Fibroblast of lung (primary cell): ENCODE measurements at places on chromosomes 5 and 9.

- DNase-seq: no peak
Measured at GRCh38 chr5:67292201-67292940, 95.8 kb upstream of the CD180 start.

DNA sequence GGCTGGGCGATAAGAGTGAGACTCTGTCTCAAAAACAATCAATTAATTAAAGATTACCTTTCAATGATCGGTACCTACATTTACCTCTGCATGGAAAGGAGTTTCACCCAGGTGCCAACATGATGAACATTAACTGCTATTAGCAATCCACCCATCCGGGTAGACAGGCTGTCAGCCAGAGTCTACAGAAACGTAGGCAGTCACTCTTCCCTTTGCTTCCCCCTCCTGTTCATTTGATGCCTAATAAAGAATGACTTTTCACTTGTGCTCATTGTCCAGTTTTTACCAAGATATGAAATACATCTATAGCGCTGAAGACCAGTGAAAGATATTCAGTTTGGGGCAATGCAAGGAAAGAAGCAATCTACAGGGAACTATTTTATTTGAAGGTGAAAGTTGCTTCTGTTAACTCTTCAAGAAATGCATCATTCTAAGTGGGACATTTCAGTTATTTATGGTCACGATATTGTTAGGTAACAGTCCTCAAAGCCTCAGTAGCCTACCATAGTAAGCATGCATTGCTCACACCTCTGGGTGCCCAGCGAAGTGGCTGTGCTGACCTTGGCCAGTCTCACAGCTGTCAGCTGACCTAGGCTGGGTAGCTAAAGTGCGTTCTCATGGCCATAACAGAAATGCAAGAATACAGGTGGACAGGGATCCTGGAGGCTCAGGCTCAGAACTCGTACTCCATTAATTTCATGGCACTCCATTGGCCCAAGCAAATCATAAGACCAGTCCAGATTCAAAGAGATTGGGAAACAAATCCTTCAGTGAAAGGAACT lies 87.2 kb upstream of the DMRT1 start:
- DNase-seq: no peak

GRCh38 chr9:120403543-120403856 lies 176.5 kb downstream of the CDK5RAP2 start:
- DNase-seq: no peak

DNA sequence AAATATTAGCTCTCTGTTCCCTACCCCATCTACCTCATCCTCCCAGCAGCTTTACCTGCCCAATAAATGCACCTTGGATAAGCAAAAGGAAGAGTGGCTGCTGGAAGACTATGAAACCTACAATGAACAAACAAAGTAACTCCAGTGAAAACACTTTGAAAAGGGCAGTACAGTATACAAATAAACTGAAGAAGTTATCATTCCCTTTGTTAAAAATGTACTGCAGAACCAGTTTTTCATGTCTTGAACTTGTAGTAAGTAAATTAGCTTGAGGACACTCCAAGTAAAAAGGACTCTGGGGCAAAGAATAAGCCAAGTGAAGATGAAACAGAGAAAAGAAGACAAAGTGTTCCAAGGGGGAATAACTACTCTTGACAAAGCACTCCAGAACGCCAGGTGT lies 457.1 kb downstream of the DTWD2 start:
- no peak for DNase-seq

GRCh38 chr9:136564379-136564988 lies 18.6 kb upstream of the NOTCH1 start:
- peak; percentile 76 for DNase-seq

- peak; percentile 82 for DNase-seq
Measured at GRCh38 chr5:67577424-67577823, 380.8 kb upstream of the CD180 start.

- peak; percentile 35 for DNase-seq
Measured at GRCh38 chr9:4678679-4679267, 596 bp upstream of the CDC37L1 start.

DNA sequence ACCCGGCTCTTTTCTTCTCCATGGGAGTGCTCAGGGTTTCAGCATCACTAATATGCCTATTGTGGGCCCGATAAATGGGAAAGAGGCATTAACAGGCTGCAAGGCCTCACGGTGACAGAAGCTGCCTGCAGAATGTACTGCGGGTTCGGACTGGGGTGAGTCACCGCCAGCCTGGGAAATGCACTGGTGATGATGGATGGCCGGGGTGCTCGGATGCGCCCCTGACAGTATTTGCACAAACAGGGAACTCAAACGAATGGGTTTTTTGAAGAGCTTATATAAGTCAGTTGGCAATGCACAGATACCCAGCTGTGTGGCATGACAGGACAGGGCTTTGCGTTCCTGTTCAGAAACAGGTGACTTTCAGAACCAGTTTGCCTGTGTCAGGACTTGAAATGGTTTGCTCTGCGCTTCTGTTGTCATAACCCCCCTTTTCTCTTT lies 42.0 kb upstream of the PITX1 start:
- DNase-seq: peak; percentile 42

DNA sequence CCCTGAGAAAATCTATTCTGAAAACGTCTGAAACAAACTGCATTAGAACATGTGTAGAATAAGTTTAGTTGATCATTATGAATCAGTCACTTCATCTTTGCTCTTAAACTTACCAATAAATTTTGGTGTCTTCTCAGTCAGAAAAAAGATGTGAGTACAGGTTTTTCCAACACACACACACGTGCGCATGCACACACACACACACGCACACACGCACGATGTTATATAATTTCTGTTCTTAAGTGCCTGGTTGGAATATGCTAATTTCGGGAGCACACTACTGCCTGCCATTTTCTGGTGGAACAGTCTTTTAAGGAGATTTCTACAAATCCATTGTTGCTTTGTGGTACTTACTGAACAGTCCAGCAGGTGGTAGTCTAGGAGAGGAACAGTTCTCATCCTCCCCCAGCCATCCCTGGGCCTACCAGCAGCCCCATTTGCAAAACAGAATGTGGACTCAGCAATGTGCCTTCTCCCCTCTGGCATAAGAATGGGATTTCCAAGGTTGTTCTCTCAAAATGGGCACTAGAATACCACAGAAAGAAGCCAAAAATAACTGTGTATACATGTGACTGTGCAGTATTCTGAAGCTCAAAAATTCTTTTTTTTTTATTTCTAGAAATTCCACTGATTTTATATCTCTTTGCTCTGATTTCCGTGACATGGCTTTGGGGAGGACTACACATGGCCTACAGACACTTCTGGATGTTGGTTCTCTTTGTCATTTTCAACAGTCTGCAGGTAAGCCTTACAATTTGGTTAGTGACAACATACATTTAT lies 281.3 kb downstream of the ARRDC3 start:
- DNase-seq: peak; percentile 70
